Pancreas (tissue), 10 donors: ENCODE measurements at places on chromosomes 11 and 22. TPM values are rescaled to one million over a fixed set of nuclear protein-coding genes. Genes with fewer than 3 reads are reported as not detected.

GRCh38 chr22:46220921-46221320 is 29.2 kb downstream of the CDPF1 start:
- peaks cover 44% of the 10 kb centered on the region for H3K36me3 ChIP-seq
- H3K4me3 ChIP-seq: no peak overlapping the region
- no peaks in the 10 kb centered on the region for H3K27me3 ChIP-seq
- H3K4me1 ChIP-seq: no peaks in the 10 kb centered on the region
- no peak overlapping the region for H3K27ac ChIP-seq
- no peak for DNase-seq

Gene CCND1
- total RNA-seq: 118 TPM

DNA sequence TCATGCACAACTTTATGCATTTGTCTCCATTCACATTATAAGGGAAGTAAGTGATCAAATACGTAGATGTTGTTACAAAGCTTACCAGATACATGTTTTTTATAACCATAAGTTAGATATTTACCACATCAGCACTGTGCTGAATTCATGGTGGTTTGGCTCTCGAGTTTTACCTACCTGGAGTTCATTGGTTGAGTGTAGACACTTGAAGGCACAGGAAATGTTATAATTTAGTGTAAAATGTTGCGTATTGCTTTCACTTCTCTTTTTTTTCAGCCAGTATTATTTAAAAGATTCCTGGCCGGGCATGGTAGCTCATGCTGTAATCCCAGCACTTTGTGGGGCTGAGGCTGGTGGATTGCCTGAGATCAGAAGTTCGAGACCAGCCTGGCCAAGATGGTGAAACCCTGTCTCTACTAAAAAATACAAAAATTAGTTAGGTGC is 53.1 kb upstream of the GRK2 start:
- H3K27ac ChIP-seq: no peak overlapping the region
- no peak for DNase-seq
- no peaks in the 10 kb centered on the region for H3K36me3 ChIP-seq
- no peaks in the 10 kb centered on the region for H3K4me1 ChIP-seq
- H3K4me3 ChIP-seq: no peak overlapping the region

Gene FOLR2
- 1.0 TPM for total RNA-seq

- H3K27ac ChIP-seq: no peak overlapping the region
- no peak for DNase-seq
- H3K36me3 ChIP-seq: no peaks in the 10 kb centered on the region
- no peaks in the 10 kb centered on the region for H3K27me3 ChIP-seq
- no peaks in the 10 kb centered on the region for H3K4me1 ChIP-seq
These were observed 128.0 kb downstream of the DSCAML1 start for GRCh38 chr11:117669062-117669461.

DNA sequence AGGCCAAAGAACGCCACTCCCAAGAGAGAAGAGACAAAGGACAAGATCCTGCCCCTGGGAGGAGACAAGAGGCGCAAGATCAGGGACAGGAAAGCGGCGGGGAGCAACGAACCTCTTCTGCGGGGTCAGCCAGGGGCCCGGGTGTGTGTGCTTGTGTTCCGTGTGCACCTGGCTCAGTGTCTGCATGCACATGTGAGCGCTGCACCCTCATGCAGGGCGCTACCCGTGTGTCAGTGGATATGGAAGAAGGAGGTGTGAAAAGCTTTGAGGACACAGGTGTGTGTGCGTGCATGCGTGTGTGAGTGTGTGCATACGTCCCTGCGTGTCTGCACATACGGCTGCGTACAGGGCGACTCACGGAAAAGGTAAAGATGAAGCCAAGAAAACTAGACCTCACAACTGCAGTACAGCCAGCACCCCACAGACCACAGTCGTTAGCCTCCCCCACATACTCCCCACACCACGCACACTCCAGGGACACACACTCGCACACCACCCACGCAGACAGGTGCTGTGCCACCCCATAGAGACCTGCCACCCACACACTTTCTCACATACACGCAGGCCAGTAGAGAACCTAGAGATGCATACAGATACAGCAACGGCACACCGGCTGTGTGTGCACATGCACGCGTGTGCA is 11.0 kb upstream of the IGSF9B start:
- H3K27ac ChIP-seq: no peak overlapping the region
- peaks cover 11% of the 10 kb centered on the region for H3K27me3 ChIP-seq
- DNase-seq: no peak
- no peak overlapping the region for H3K4me3 ChIP-seq
- no peaks in the 10 kb centered on the region for H3K36me3 ChIP-seq
- no peaks in the 10 kb centered on the region for H3K4me1 ChIP-seq

DNA sequence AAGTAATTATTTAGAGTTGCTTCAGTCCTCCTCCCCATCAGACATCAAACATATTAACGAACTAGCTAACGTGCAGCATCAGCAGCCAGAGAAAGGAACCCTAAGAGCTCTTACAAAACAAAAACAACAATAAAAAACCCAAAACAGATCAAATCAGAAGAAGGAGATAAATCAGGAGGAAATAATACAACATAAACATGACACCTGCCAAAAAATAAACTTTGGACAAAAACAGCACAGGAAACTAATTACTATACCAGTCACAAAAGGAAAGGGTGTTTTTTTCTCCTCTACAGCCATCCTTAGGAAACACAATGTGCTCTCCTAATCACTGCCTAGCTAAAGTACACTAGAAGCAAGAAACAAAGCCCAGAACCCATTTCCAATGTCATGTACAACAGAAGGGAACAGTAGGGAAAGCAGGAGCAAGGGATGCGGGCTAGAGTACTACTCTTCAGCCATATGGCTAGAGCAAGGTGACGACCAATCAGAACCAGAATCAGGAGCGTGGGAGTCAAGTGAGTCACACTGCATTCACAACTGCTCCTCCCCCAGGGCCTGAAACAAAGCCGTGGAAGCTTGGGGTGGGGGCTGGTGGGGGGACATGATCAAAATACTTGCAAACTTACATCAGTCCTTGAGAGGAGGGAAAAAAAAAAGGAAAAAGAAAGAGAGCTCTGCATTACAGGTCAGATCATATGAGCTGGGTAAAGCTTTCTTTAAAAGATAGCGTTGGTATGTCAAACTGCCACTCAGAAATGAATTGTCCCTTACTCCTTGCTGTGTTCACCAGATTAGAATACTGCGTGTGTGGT is 60.4 kb downstream of the LARGE2 start:
- H3K36me3 ChIP-seq: peaks cover 12% of the 10 kb centered on the region
- DNase-seq: no peak
- H3K27ac ChIP-seq: no peak overlapping the region
- H3K27me3 ChIP-seq: no peaks in the 10 kb centered on the region

Gene LRRC56
- 2.0 TPM for total RNA-seq

DNA sequence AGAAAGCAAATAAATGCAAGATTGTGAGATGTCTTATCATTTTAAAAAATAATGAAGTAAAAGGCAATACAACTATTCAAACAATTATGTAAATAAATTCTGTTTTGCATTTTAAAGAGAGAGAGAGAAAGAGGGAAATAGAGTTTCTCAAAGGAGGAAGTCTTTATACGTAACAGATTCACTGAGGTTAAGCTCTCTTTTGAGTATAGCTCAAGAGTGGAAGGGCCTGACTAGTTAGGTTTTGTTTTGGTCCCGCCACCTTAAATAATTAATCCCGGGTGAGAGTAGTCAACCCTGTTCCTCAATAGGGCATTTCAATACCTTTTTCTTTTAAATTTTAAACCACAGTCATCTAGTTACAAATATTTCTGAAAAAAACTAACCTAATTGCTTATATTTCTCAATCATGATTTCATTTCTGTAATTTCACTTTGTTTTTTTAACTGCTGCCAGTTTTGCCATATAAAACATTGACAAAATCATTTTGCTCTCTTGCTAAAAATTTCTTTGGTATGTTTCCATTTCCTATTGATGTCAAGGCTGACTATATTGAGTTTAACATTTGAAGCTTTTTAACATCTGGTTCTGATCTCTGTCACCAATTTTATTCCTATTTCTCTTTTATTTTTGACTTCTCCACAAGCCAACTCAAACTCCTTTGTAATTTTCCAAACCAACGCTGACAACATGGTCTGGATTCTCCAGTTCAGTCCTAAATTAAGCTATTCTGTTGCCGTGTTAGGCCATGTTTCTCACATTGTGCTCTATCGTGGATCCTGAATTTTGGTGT is 10.3 kb downstream of the OR10D3 start:
- H3K36me3 ChIP-seq: no peaks in the 10 kb centered on the region
- no peak for DNase-seq
- no peak overlapping the region for H3K27ac ChIP-seq
- no peak overlapping the region for H3K4me3 ChIP-seq
- H3K4me1 ChIP-seq: no peaks in the 10 kb centered on the region

- no peak for DNase-seq
- no peak overlapping the region for H3K4me3 ChIP-seq
- H3K4me1 ChIP-seq: peaks cover 56% of the 10 kb centered on the region
- peak overlapping the region; percentile 84 for H3K27ac ChIP-seq
- no peaks in the 10 kb centered on the region for H3K27me3 ChIP-seq
These were observed 12.8 kb downstream of the ARRB1 start for GRCh38 chr11:75338516-75339208.

DNA sequence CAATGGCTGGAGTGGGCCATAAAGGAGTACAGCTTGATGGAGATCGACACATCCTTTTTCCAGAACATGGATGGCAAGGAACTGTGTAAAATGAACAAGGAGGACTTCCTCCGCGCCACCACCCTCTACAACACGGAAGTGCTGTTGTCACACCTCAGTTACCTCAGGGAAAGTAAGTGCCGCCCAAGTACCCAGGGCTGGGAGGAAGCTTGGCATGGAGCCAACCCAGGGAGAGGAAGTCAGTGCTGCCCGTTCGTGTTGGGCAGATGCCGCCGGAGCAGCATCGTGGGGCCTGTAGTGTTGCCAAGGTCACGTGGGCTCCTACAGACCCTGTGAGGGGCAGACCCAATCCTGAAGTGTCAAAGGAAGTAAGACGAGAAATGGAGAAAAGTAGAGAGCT is 78.9 kb downstream of the FLI1 start:
- H3K4me1 ChIP-seq: peaks cover 7% of the 10 kb centered on the region
- DNase-seq: peak; percentile 77
- no peaks in the 10 kb centered on the region for H3K27me3 ChIP-seq
- no peak overlapping the region for H3K27ac ChIP-seq

GRCh38 chr11:86160541-86161149 is 83.9 kb upstream of the EED start:
- no peak overlapping the region for H3K27ac ChIP-seq
- no peaks in the 10 kb centered on the region for H3K4me1 ChIP-seq
- no peak overlapping the region for H3K4me3 ChIP-seq
- no peaks in the 10 kb centered on the region for H3K36me3 ChIP-seq
- no peaks in the 10 kb centered on the region for H3K27me3 ChIP-seq

Gene MTCH2
- total RNA-seq: 20.8 TPM

- no peaks in the 10 kb centered on the region for H3K36me3 ChIP-seq
- no peaks in the 10 kb centered on the region for H3K4me1 ChIP-seq
These were observed 891.2 kb downstream of the KCNA4 start for GRCh38 chr11:29125606-29126005.

DNA sequence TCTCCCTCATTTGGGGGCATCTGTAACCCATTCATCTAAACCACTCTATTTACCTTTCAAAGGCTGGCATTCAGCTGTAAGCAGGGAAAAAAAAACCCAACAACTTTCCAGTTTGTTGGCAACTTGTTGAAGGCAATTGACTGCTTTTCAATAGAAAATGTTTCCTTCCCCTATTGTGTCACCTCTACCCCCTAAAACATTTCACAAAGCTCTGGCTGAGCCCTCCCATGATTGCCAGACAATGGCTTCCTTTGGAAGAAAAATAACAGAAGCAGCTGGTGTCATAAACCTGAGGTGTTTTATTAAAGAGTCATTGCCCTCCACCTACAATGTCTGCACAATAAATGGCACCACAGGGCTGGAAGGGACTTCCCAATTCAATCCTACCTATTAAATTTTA is 22.1 kb upstream of the PSMA1 start:
- peaks cover 21% of the 10 kb centered on the region for H3K4me1 ChIP-seq
- H3K27ac ChIP-seq: no peak overlapping the region
- H3K27me3 ChIP-seq: no peaks in the 10 kb centered on the region
- no peak overlapping the region for H3K4me3 ChIP-seq
- no peak for DNase-seq
- H3K36me3 ChIP-seq: no peaks in the 10 kb centered on the region

DNA sequence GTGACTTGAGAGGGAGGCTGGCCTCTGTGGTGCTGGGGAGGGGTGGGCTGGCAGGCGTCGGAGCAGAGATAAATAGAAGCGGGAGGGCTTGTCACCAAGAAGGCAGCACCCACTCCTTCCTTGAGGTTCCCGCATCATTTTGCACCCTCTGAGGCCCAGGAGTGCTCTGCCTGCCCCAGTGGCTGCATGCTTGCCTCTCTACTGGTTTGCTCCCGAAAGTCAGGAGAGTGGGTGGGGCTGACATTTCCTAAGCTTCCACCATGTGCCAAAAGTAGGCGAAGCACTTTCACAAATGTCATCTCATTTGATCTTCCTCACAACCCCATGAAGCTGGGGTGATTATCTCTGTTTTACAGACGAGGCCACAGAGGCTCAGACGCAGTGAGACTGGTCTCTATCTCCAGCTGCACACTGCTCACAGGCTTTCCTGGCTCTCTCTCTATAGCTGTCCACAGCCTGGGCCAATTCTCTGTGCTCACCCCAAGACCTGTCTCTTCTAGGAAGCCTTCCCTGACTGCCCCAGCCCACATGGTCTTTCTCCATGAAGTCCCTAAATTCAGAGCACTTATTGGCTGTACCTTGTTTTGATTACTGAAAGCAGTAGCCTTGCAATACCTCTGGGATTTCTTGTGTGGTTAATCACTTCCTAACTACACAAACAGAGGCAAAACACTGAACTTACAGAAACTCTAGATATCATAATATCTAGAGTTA is 2.6 kb upstream of the UCP3 start:
- H3K36me3 ChIP-seq: no peaks in the 10 kb centered on the region
- no peak for DNase-seq
- no peaks in the 10 kb centered on the region for H3K4me1 ChIP-seq
- no peak overlapping the region for H3K27ac ChIP-seq

GRCh38 chr11:72760539-72761405 is 8.6 kb upstream of the ARAP1 start:
- H3K4me3 ChIP-seq: no peak overlapping the region
- H3K4me1 ChIP-seq: no peaks in the 10 kb centered on the region
- no peak for DNase-seq
- H3K27ac ChIP-seq: no peak overlapping the region
- no peaks in the 10 kb centered on the region for H3K36me3 ChIP-seq

Gene NAALAD2
- total RNA-seq: 0.15 TPM

DNA sequence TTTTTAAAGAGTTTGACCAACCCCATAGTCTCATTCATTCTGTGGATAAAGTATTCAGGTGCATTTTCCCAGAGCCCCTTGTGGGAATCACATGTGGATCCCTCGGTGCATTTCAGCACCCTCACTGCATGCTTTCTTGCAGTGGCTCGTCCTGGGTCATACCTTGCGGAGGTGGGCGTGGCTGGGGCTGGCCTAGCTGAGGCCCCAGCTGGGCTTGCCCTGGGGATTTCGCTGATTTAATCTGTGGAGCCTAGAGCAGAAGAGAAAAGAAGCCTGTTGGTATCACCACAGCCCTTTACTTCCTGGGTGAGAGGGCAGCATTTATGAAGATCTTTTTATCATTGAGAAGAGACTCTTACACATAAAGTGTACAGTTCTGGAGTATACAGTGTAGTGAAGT is 53.1 kb downstream of the FBXO7 start:
- no peaks in the 10 kb centered on the region for H3K36me3 ChIP-seq
- H3K4me1 ChIP-seq: no peaks in the 10 kb centered on the region
- H3K4me3 ChIP-seq: no peak overlapping the region

- no peaks in the 10 kb centered on the region for H3K4me1 ChIP-seq
- H3K27me3 ChIP-seq: no peaks in the 10 kb centered on the region
- no peak overlapping the region for H3K27ac ChIP-seq
- no peak for DNase-seq
- H3K36me3 ChIP-seq: no peaks in the 10 kb centered on the region
- no peak overlapping the region for H3K4me3 ChIP-seq
These were observed 3.9 kb downstream of the OR51B4 start for GRCh38 chr11:5297721-5298323.

GRCh38 chr11:76155500-76156227 is 50.6 kb downstream of the WNT11 start:
- H3K36me3 ChIP-seq: no peaks in the 10 kb centered on the region
- H3K4me1 ChIP-seq: no peaks in the 10 kb centered on the region
- no peak overlapping the region for H3K27ac ChIP-seq
- no peak for DNase-seq
